Frontal cortex (tissue), 4 donors: ENCODE measurements at places on chromosomes 7 and 10.

DNA sequence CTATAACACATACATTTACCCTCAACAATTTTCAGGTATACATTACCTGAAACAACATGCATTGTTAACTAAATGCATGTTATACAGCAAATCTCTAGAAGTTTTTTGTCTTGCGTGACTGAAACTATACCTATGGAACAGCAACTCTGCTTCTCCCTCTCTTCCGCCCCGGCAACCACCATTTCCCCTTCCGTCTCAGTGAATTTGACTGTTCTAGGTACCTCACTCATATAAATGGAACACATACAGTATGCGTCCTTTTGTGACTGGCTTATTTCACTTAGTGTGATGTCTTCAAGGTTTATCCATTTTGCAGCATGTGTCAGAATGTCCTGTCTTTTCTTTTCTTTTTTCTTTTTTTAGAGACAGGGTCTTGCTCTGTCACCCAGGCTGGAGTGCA, 22.5 kb downstream of the CALHM2 start:
- DNase-seq: no peak

DNA sequence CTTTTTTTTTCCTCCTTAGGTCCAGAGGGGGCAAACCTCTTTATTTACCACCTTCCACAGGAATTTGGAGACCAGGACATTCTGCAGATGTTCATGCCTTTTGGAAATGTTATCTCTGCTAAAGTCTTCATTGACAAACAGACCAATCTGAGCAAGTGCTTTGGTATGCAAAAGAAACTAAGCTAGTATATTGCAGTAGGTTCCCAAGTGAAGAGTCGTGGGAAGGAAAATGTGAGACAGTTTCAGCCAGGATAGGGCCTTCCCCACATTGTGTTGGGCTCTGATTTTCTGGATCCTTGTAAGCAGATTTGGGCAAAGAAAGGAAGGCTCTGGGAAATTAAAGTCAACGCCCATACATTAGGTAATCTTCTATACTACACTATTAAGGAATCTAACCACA, 285.6 kb downstream of the USP6NL start:
- no peak for DNase-seq

DNA sequence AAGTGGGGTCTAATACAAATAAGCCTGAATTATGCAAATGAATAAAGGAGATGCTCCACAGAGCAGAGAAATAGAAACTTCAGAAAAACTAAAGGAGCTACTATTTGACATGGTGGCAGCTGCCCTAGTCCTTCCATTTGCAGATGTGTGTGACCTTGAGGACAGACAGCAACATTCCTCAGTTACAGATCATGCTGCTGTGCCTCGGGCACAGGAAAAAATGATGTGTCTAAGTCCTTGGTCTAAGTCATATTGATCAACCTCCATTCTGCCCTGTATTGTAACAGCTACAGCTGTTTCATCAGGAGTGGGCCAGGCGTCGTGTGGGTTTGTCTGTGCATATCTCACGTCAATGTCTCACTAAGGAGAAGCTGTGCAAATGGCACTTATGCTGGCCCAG, 710.4 kb downstream of the TNS3 start:
- DNase-seq: no peak

DNA sequence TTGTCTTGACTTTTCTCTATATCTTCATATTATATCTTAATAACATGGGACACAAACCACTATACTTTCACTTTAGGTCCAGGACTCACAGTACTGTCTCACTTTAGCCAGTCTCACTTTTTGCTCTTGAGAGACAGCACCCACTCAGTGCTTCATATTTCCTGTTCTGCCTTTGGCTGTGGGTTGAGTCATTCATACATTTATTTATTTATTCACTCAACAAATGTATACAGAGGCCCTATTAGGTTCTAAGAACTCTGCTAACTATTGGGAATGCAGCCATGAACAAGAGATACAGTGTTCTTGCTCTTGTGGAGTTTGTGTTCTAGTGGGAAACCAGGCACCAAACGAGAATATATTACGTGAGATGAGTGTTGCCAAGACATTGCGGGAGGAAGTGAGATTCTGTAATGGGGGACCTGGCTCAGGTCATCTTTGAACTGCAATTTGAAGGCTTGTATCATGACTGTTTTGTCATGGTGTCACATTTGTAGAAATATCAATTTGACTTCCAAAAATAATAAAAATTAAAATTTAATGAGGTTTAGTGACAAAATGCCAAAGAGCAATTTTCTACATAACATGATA, 190.1 kb downstream of the SDHAF3 start:
- DNase-seq: no peak

- DNase-seq: no peak
Measured at GRCh38 chr10:60309891-60310290, 79.8 kb downstream of the ANK3 start.

GRCh38 chr10:93193906-93194305, 120.2 kb downstream of the CYP26A1 start:
- DNase-seq: no peak

DNA sequence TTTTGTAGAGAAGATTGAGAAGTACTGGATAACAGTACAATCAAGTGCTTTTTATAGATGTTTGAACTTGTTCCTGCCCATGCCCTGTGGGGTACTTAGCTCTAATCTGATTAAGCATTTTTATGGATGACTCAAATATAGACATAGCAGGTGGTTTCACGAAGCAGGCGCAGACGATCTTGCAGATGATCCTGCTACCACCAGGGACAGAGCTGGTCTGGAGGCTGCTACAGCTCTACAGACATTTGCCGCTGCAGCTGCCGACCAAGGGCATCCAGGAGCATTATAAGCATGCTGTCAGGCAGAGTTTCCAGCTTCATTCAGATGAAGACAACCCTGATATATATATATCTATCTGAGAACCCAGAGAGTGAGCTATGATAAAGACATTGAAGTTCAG, 650.4 kb downstream of the NXPH1 start:
- no peak for DNase-seq
